Activated B cell treated with CpG ODN at 0.5 μM for 24 hours (primary cell): ENCODE measurements at places on chromosomes 1 and 21.

- H3K27me3 ChIP-seq, result no peaks in the 10 kb centered on the region
- DNase-seq, result no peak
- peaks cover 32% of the 10 kb centered on the region for H3K4me1 ChIP-seq
- no peak overlapping the region for H3K4me3 ChIP-seq
- H3K27ac ChIP-seq, result no peak overlapping the region
- H3K36me3 ChIP-seq, result no peaks in the 10 kb centered on the region
These were observed 221.4 kb downstream of the HLX start for GRCh38 chr1:221100611-221101010.

- no peak overlapping the region for H3K27ac ChIP-seq
- no peaks in the 10 kb centered on the region for H3K36me3 ChIP-seq
- peaks cover 9% of the 10 kb centered on the region for H3K27me3 ChIP-seq
- no peak overlapping the region for H3K4me3 ChIP-seq
- no peak for DNase-seq
These were observed 3.0 kb downstream of the CELSR2 start for GRCh38 chr1:109252167-109252892.

- peak; percentile 46 for DNase-seq
- H3K4me3 ChIP-seq, result peak overlapping the region; percentile 69
- H3K27ac ChIP-seq, result no peak overlapping the region
- no peaks in the 10 kb centered on the region for H3K36me3 ChIP-seq
These were observed 6.3 kb downstream of the HPCA start for GRCh38 chr1:32892368-32893197.

- H3K27ac ChIP-seq, result no peak overlapping the region
- H3K4me1 ChIP-seq, result peaks cover 18% of the 10 kb centered on the region
- H3K36me3 ChIP-seq, result peaks cover 11% of the 10 kb centered on the region
- DNase-seq, result no peak
- H3K27me3 ChIP-seq, result no peaks in the 10 kb centered on the region
These were observed 3.3 kb upstream of the C1orf174 start for GRCh38 chr1:3903141-3904005.

DNA sequence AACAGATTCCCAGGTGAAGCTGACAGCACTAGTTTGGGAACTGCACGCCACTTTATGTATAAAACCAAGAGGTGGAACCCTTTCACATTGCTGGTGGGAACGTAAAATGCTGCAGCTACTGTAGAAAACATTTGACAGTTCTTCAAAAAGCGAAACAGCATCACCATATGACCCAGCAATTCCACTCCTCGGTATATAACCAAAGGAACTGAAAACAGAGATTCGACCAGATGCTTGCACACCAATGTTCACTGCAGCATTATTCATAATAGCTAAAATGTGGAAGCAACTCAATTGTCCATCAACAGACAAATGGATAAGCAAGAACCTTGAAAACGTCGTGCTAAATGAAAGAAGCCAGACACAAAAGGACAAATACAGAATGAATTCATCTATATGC, 17.5 kb downstream of the RSPH1 start:
- H3K4me3 ChIP-seq, result no peak overlapping the region
- H3K27me3 ChIP-seq, result peaks cover 9% of the 10 kb centered on the region

- H3K27ac ChIP-seq, result no peak overlapping the region
- H3K27me3 ChIP-seq, result no peaks in the 10 kb centered on the region
- no peaks in the 10 kb centered on the region for H3K4me1 ChIP-seq
- no peaks in the 10 kb centered on the region for H3K36me3 ChIP-seq
- no peak for DNase-seq
These were observed 1037.2 kb downstream of the ADGRL2 start for GRCh38 chr1:82837766-82838465.

GRCh38 chr1:14254251-14254650, 344.2 kb upstream of the KAZN start:
- H3K27me3 ChIP-seq, result peaks cover 6% of the 10 kb centered on the region
- H3K27ac ChIP-seq, result no peak overlapping the region
- peaks cover 24% of the 10 kb centered on the region for H3K4me1 ChIP-seq
- no peak overlapping the region for H3K4me3 ChIP-seq
- H3K36me3 ChIP-seq, result no peaks in the 10 kb centered on the region

- no peak overlapping the region for H3K27ac ChIP-seq
- peaks cover 2% of the 10 kb centered on the region for H3K27me3 ChIP-seq
These were observed 221.8 kb upstream of the KIAA0040 start for GRCh38 chr1:175414291-175414884.

GRCh38 chr1:186152620-186153239, 222.3 kb downstream of the TPR start:
- H3K4me1 ChIP-seq, result no peaks in the 10 kb centered on the region
- DNase-seq, result no peak
- H3K4me3 ChIP-seq, result no peak overlapping the region
- no peaks in the 10 kb centered on the region for H3K27me3 ChIP-seq

GRCh38 chr21:46340998-46341397, 17.0 kb downstream of the PCNT start:
- DNase-seq, result no peak
- H3K27me3 ChIP-seq, result no peaks in the 10 kb centered on the region
- H3K27ac ChIP-seq, result no peak overlapping the region
- H3K4me1 ChIP-seq, result no peaks in the 10 kb centered on the region
- H3K4me3 ChIP-seq, result no peak overlapping the region
- peaks cover 62% of the 10 kb centered on the region for H3K36me3 ChIP-seq

GRCh38 chr21:39011911-39012310, 171.3 kb downstream of the PSMG1 start:
- DNase-seq, result no peak
- no peak overlapping the region for H3K27ac ChIP-seq

- no peaks in the 10 kb centered on the region for H3K36me3 ChIP-seq
- no peaks in the 10 kb centered on the region for H3K4me1 ChIP-seq
- H3K4me3 ChIP-seq, result no peak overlapping the region
- peaks cover 20% of the 10 kb centered on the region for H3K27me3 ChIP-seq
These were observed 137.6 kb upstream of the USP24 start for GRCh38 chr1:55352811-55353180.

DNA sequence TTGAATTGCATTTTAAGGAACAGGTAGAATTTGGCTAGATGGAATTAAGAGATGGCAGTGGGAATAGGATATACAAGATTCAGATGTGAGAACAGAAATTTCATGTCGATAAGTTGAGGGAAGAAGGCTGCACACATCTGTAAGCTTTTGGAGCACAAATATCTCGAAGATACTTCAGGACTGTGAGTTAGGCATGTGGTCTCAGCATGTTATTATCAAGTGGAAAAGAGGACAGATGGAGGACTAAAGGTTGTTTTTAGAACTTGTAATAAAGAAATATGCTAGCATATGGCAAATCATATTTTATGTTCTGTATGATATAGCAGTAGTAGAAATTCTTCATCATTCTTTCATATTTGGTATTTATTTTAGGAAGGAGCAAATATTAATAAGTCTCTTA, 61.5 kb downstream of the KIF1B start:
- H3K27me3 ChIP-seq, result no peaks in the 10 kb centered on the region
- H3K36me3 ChIP-seq, result peaks cover 29% of the 10 kb centered on the region
- H3K4me1 ChIP-seq, result no peaks in the 10 kb centered on the region
- no peak overlapping the region for H3K27ac ChIP-seq
- no peak overlapping the region for H3K4me3 ChIP-seq

- peaks cover 11% of the 10 kb centered on the region for H3K27me3 ChIP-seq
- H3K4me1 ChIP-seq, result no peaks in the 10 kb centered on the region
- no peak overlapping the region for H3K27ac ChIP-seq
- H3K4me3 ChIP-seq, result no peak overlapping the region
- DNase-seq, result no peak
These were observed 78.4 kb upstream of the DNAJC6 start for GRCh38 chr1:65230731-65231481.

GRCh38 chr1:212401838-212402582, 12.7 kb downstream of the PACC1 start:
- H3K27ac ChIP-seq, result no peak overlapping the region
- H3K27me3 ChIP-seq, result no peaks in the 10 kb centered on the region
- peaks cover 9% of the 10 kb centered on the region for H3K4me1 ChIP-seq
- no peak overlapping the region for H3K4me3 ChIP-seq
- DNase-seq, result no peak

DNA sequence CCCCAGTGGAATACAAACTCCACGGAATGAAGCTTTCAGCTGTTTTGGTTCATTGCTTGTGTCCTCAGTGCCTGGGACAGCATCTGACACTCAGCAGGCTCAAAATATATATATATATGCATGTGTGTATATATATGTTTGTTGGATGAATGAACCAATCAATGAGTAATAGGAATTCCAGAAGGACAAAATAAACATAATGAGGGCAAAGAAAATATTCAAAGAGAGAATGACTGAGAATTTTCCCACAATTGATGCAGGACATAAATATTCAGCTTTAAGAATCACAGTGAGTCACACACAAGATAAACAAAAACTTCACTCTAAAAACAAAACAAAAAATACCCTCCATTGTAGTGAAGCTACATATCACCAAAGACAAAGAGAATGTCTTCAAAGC, 64.0 kb downstream of the CHD5 start:
- no peak overlapping the region for H3K27ac ChIP-seq
- H3K4me1 ChIP-seq, result no peaks in the 10 kb centered on the region
- no peaks in the 10 kb centered on the region for H3K36me3 ChIP-seq

- H3K4me3 ChIP-seq, result peak overlapping the region; percentile 78
- H3K27ac ChIP-seq, result no peak overlapping the region
- peaks cover 28% of the 10 kb centered on the region for H3K4me1 ChIP-seq
- H3K27me3 ChIP-seq, result peaks cover 18% of the 10 kb centered on the region
These were observed 1.0 kb upstream of the ZFYVE9 start for GRCh38 chr1:52140633-52141512.

- no peaks in the 10 kb centered on the region for H3K27me3 ChIP-seq
- no peak for DNase-seq
- H3K36me3 ChIP-seq, result peaks cover 7% of the 10 kb centered on the region
- H3K4me1 ChIP-seq, result peaks cover 11% of the 10 kb centered on the region
These were observed 35.0 kb upstream of the SLC2A1 start for GRCh38 chr1:42993502-42994136.

GRCh38 chr1:197200272-197200899, 53.9 kb upstream of the ASPM start:
- H3K4me3 ChIP-seq, result peak overlapping the region; percentile 97
- peak overlapping the region; percentile 94 for H3K27ac ChIP-seq
- H3K4me1 ChIP-seq, result peaks cover 62% of the 10 kb centered on the region
- peaks cover 11% of the 10 kb centered on the region for H3K36me3 ChIP-seq

DNA sequence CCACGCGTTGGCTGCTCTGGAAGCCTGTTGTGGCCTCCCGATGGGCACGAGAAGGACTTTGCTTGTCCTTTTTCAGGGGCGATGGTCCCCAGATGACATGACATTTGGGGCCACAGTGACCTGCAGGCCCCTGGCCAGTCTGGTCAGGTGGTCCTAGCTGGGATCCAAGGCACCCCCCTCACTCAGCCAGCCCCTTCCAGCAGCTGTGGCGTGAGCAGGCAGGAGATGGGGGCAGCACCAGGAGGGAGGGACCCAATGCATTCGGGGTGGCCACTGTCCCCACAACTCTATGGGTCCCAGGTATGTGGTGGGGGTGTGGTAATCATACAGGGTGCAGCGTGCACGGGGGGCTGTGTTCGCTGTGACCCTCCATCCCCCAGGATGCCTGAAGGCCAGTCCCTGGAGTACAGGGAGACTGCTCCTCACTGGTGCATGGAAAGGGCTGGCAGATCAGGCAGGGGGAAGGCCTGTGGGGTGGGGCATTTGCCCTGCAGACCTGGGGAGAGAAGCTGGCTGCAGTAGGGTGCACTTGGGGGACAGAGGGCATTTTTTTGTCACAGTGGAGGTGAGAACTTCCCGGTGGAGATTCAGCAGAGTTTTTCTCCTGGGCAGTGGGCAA, 31.7 kb downstream of the WNT3A start:
- peaks cover 2% of the 10 kb centered on the region for H3K4me1 ChIP-seq
- peaks cover 35% of the 10 kb centered on the region for H3K27me3 ChIP-seq
- H3K4me3 ChIP-seq, result no peak overlapping the region
- no peaks in the 10 kb centered on the region for H3K36me3 ChIP-seq
- no peak overlapping the region for H3K27ac ChIP-seq

GRCh38 chr1:24421502-24421901, 5.9 kb downstream of the NIPAL3 start:
- no peak overlapping the region for H3K4me3 ChIP-seq
- H3K4me1 ChIP-seq, result peaks cover 18% of the 10 kb centered on the region
- H3K27ac ChIP-seq, result no peak overlapping the region
- H3K27me3 ChIP-seq, result no peaks in the 10 kb centered on the region

- H3K4me3 ChIP-seq, result peak overlapping the region; percentile 96
- no peak for DNase-seq
- peaks cover 42% of the 10 kb centered on the region for H3K4me1 ChIP-seq
- H3K27ac ChIP-seq, result peak overlapping the region; percentile 97
- H3K36me3 ChIP-seq, result peaks cover 12% of the 10 kb centered on the region
These were observed 616 bp downstream of the TAF12 start for GRCh38 chr1:28642056-28642846.

GRCh38 chr1:10185759-10186158, 24.6 kb upstream of the KIF1B start:
- peaks cover 5% of the 10 kb centered on the region for H3K4me1 ChIP-seq
- H3K36me3 ChIP-seq, result peaks cover 7% of the 10 kb centered on the region
- no peak overlapping the region for H3K4me3 ChIP-seq
- no peaks in the 10 kb centered on the region for H3K27me3 ChIP-seq

GRCh38 chr21:40636026-40636425, 210.9 kb downstream of the DSCAM start:
- H3K4me1 ChIP-seq, result no peaks in the 10 kb centered on the region
- DNase-seq, result no peak
- H3K4me3 ChIP-seq, result no peak overlapping the region
- H3K27ac ChIP-seq, result no peak overlapping the region

DNA sequence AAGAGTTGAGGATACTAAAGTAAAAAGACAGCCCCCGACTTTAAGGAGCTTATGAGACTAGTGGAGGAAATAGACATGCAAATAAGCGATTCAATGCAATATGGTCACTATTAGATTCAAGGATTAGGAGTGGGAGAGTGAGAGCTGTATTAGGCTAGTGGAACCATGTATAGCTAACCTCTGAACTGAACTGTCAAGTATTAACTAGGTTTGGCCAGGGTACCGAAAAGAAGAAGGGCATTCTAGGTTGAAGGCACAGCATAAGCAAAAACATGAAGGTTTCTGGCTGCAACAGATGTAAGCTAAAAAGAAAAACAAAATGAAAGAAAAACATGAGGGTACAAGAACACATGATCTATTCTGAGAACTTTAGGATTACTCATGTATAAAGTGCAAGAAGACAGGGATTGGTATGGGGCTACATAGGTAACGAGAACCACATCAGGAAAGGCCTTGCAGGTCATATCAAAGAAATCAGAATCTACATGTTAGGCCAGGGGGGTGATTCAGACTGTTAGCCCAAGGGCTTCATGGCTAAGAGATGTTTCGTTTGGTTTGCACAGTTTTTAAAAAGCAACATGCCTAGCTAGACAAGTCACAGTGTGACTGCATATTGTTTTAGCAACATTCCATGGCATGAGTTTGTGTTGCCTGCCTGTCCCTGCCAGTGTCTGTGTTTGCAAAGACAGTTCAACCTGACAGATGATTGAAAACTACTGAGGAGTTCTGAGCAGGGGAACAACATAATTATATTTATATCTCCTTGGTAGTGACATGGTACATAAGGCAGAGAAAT, 54.4 kb upstream of the HAO2 start:
- DNase-seq, result no peak
- no peaks in the 10 kb centered on the region for H3K4me1 ChIP-seq
- H3K4me3 ChIP-seq, result no peak overlapping the region
- no peaks in the 10 kb centered on the region for H3K36me3 ChIP-seq

DNA sequence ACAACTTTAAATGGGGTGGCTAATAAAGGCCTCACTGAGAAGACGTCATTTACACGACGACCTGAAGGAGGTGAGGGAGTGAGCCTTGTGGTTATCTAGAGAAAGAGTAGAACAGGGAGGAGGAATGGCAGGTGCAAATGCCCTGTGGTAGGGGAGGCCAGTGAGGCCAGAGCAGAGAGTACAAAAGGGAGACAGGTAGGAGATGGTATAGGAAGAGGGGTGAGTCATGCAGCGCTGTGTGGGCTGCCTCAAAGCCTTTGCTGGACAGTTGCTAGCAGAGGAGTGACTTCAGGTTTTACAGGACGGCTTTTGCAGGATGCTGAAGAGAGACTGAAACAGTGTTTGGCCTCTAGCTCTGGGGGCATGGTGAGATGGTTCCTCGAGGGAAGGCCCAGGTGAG, 116.0 kb downstream of the IER5 start:
- H3K36me3 ChIP-seq, result no peaks in the 10 kb centered on the region
- H3K4me3 ChIP-seq, result no peak overlapping the region
- no peaks in the 10 kb centered on the region for H3K4me1 ChIP-seq
